ENCODE measurements at places on chromosomes 5 and 9. TPM values are rescaled to one million over a fixed set of nuclear protein-coding genes. Genes with fewer than 3 reads are reported as not detected.

DNA sequence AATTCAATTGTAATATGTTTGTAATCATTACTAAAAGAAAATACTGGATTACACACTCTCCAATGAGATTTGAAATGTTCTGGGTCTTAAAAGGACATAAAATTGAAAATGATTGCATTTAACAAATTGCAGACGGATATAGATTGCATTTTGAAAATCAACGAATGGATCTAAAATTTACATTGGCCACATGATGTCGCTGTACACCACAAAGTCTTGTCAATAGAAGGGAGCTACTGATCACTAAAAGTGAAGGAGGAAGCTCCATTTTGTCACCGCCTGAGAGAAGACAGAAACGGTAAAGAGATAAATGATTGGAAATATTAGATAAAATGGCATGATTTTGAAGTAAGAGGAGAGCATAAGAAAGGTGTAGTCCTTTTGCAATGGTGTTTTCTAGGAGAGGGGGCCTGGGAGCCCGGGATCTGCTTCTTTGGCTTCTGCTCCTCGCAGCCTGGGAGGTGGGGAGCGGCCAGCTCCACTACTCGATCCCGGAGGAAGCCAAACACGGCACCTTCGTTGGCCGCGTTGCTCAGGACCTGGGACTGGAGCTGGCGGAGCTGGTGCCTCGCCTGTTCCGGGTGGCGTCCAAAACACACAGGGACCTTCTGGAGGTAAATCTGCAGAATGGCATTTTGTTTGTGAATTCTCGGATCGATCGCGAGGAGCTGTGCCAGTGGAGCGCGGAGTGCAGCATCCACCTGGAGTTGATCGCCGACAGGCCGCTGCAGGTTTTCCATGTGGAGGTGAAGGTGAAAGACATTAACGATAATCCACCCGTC lies at the start of gene PCDHA1:
Gene PCDHA1 (plus strand): TSS at position 236 of the 782 bp plus-strand sequence.
- no peak for DNase-seq

Gene NTRK2
- polyA plus RNA-seq = 0.01 TPM

GRCh38 chr5:150542933-150543445 lies 35.1 kb downstream of the NDST1 start:
- DNase-seq = no peak

GRCh38 chr9:32706725-32707100 lies 71.2 kb upstream of the TAF1L start:
- DNase-seq = no peak

- DNase-seq = no peak
Measured at GRCh38 chr5:171309276-171310211, 496 bp downstream of the TLX3 start.

Gene EQTN
- 0.14 TPM for polyA plus RNA-seq

Measured in foreskin keratinocyte (primary cell).